ENCODE measurements at places on chromosomes 13 and 19. TPM values are rescaled to one million over a fixed set of nuclear protein-coding genes. Genes with fewer than 3 reads are reported as not detected.
A peak's percentile ranks its signal among the peaks of the same experiment; 100 is the strongest.

The CBY2 gene
- 0.64 TPM for total RNA-seq

DNA sequence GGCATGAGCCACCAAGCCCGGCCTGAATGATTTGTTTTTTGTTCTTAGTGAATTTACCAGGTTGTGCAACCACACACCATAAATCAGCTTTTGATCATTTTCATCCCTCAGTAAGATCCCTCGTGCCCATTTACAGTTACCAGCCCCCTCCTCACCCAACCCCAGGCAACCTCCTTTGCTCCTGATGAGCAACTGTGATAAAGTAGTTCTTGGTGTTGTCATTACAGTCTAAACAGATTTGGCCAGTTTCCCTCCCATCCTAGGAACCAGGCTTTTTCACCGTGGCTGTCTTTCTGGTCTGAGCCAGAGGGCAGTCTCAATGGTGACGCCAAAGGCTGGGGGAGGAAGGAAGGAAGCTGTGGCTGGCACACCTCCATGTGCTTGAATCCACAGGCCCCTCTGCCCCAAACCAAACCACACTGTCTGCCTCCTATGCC, 61.2 kb upstream of the WDFY2 start:
- peak; percentile 23 for DNase-seq
- H3K27ac ChIP-seq, result no peak overlapping the region
- no peaks in the 10 kb centered on the region for H3K27me3 ChIP-seq
- H3K4me3 ChIP-seq, result no peak overlapping the region
- H3K36me3 ChIP-seq, result no peaks in the 10 kb centered on the region

GRCh38 chr13:74661851-74662250, 527.6 kb upstream of the KLF12 start:
- no peaks in the 10 kb centered on the region for H3K27me3 ChIP-seq
- no peak overlapping the region for H3K27ac ChIP-seq
- no peak overlapping the region for H3K4me3 ChIP-seq
- H3K4me1 ChIP-seq, result no peaks in the 10 kb centered on the region

- H3K27ac ChIP-seq, result no peak overlapping the region
- no peak overlapping the region for H3K4me3 ChIP-seq
- no peaks in the 10 kb centered on the region for H3K4me1 ChIP-seq
- no peaks in the 10 kb centered on the region for H3K27me3 ChIP-seq
- no peak for DNase-seq
These were observed 37.7 kb downstream of the LHFPL6 start for GRCh38 chr13:39565036-39565949.

DNA sequence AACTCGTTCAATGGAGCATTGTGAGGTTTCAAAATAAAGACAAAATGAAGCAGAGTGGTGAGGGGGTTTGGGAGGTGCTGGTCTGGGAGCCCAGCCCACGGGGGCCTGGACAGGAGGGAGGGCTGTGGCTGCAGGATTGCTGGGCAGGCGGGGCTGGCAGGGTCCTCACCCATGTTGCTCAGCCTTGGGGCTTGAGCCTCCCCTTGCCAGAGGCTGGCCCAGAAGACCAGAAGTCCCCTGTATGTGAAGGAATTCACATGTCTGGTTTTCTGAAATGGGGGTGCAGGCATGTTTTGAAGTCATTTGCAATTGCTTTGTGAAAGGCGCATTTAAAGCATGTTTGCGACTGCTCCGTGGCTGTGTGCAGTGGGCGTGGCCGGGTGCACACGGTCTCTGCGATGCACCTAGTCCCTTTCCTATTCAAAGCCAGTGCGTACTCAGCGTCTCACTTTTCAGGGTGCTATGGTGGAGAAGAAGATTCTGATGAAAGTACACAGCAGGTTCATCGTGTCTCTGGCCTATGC, 2.3 kb downstream of the GRK1 start:
- no peaks in the 10 kb centered on the region for H3K4me1 ChIP-seq
- DNase-seq, result no peak
- no peak overlapping the region for H3K27ac ChIP-seq

All from CD4-positive, alpha-beta memory T cell (primary cell).